ENCODE measurements at places on chromosomes 13 and 19. TPM values are rescaled to one million over a fixed set of nuclear protein-coding genes. Genes with fewer than 3 reads are reported as not detected.
A peak's percentile ranks its signal among the peaks of the same experiment; 100 is the strongest.

- no peak for DNase-seq
Observed at GRCh38 chr19:15368798-15369593, 10.6 kb downstream of the AKAP8 start.

- peak; percentile 71 for DNase-seq
Observed at GRCh38 chr19:43534816-43535761, 2.1 kb downstream of the ZNF575 start.

Gene CPT1C
- total RNA-seq = 3.4 TPM

Gene EEF2
- total RNA-seq = 2,394 TPM

Gene YIPF2
- 23.2 TPM for total RNA-seq
